ENCODE measurements at places on chromosomes 1 and 21. TPM values are rescaled to one million over a fixed set of nuclear protein-coding genes. Genes with fewer than 3 reads are reported as not detected.

GRCh38 chr1:193058529-193059281 lies 455 bp downstream of the UCHL5 start:
- no peak for DNase-seq

- DNase-seq = no peak
Observed at GRCh38 chr1:177172866-177173265, 2.1 kb downstream of the BRINP2 start.

- no peak for DNase-seq
Observed at GRCh38 chr1:199546323-199546722, 481.2 kb upstream of the NR5A2 start.

GRCh38 chr1:41073971-41074370 lies 52.4 kb upstream of the SLFNL1 start:
- no peak for DNase-seq

DNA sequence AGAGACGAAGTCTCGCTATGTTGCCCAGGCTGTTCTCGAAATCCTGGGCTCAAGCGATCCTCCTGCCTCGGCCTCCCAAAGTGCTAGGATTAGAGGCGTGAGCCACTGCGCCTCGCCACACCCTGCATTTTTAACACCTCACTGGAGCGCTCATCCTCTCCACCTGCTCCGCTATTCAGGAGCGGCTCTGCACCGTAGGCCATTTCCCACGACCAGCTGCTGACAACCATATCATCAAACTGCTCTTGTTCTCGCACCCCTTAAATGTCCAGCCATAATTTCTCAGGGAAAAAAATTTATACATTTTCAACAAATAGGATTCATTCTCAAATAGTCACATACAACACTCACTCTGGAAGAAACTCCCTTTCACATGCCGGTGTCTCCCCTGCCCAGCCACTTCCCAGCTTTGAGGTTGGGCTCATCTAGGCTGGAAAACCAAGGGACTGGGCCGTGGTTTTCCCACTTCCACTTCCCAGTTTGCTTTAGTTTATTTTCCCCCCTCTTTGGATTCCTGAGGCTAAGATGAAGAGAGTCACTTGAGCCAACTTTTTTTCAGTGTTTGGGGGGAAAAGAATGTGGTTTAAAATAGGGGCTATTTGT lies 639 bp upstream of the IPO9 start:
- DNase-seq = no peak

TMPRSS15 gene
- 1.4 TPM for total RNA-seq

FCGR3B gene
- not detected for total RNA-seq

REN gene
- total RNA-seq = 0.29 TPM

ADGRL4 gene
- total RNA-seq = 0.07 TPM

KCNA2 gene
- total RNA-seq = 0.58 TPM

BEST4 gene
- total RNA-seq = 1.4 TPM
